ENCODE measurements at places on chromosomes 2 and 18.

DNA sequence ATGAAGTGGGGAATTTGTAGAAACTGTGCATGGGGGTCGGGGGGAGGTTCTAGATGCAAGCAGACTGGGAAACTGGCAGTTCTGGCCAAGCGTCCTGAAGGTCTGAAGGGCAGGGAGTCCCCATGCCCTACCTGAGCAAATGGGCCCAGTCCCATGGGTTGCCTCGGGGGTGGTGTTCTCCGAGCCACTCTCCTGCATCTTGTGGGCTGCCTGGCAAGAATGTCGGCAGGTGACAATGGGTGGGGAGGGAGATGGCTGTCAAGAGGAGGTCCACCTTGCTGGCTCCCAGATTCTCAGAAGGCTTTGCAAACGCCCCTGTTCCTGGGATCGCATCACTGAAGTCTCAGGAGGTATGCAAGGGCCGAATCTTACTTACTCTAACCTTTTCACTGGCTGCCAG is 21.3 kb downstream of the INHBB start:
- DNase-seq: no peak

GRCh38 chr2:67666386-67667053 is 269.4 kb downstream of the ETAA1 start:
- no peak for DNase-seq

DNA sequence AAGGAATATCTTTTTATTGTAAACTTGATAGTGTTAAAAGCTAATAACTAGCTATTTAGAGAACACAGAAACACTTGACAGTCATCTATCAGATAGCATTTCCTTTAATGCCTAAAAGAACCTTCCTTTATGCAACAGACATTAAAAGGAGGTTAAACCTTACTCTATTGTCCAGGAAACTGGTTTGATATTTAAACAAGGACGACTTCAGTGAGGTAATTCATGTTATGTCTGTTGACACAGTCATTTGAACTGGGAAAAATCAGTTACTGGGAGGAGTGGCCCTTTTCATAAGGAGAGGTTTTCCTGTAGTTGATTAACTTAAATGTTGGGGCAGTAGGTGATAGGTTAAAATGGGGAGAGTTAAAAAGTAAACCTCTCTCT is 6.7 kb downstream of the TGIF1 start:
- DNase-seq: no peak

- DNase-seq: no peak
Observed at GRCh38 chr2:179724403-179724802, 137.0 kb downstream of the ZNF385B start.

DNA sequence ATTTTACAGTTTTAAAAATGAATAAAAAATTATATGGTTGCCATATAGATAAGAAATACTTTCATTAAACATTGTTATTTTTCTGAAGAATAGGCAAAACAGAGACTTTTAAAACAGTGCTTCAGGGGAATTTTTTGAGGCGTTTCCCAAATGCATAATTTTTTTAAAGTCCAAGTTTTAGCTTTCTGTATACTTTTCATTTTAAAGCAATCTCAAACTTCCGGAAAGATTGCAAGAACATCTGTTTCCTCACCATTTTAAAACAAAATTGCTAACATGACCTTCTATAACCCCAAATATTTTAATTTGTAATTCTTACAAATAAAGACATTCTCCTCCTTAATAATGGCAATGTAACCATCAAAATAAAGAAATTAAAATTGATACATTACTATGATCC is 15.1 kb upstream of the MBD2 start:
- no peak for DNase-seq

DNA sequence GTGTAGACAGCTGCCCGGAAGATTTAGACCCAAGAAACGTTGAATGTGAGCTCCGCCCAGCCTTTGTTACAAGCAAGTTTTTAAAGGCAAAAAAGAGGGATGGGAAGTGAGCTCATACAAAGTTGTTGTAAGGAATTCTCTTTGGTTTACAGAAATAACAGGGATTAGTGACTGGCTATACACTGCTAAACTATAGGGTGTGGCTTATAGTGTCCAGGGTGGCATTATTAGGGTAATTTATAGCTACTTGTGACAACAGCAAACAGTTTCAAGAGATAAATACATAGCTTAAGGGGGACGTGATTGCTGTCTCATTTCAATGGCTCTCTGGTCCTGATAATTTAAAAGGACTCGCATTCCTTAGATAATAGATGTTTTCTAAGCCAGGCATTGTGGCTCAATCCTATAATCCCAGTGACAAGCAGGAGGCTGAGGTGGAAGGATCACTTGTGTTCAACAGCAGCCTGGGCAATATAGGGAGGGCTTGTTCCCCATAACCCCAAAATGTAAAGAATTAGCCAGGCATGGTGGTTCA is 66.5 kb upstream of the TGIF1 start:
- DNase-seq: no peak

DNA sequence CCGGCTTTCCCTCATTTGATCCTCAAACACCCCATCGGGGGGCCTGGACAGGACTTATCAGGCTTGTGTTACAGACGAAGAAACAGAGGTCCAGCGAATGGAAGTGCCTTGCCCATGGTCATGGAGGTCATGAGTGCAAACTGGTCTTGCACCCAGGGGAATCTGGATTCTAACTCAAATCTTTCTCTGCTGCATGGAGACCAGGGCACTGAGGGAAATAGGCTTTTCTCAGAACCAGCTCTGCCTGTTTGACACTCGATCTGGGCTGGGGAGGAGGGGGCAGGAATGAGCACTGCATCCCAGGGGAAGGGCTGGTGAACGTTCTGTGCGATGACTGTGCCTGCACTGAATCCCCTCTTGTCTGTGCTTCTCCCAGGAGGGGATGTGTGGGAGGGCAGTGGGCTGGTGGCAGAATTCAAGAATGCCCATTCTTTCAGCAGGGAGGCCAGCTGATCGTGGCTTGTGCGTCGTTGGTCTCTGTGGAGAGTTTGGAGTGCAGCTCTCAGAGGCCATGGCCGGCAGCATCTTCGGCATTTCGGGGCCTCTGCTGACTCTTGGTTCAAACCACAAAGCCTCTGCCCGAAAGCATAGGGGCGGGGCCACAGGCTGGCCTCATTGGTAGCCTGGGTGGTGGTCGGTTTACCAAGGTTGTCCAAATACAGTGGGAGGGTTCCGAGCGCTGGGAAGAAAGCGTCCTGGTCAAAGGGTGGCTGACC is 171.6 kb downstream of the DDX1 start:
- DNase-seq: no peak
